ENCODE measurements at places on chromosomes 2 and 18.

GRCh38 chr2:233112329-233112728 is 52.2 kb downstream of the INPP5D start:
- DNase-seq = no peak

- peak; percentile 74 for DNase-seq
Observed at GRCh38 chr2:200585730-200586643, at the start of gene AOX1. Gene AOX1, plus strand, starts transcription at chr2:200586014. Its CDS starts 95 bp downstream, at chr2:200586109.

DNA sequence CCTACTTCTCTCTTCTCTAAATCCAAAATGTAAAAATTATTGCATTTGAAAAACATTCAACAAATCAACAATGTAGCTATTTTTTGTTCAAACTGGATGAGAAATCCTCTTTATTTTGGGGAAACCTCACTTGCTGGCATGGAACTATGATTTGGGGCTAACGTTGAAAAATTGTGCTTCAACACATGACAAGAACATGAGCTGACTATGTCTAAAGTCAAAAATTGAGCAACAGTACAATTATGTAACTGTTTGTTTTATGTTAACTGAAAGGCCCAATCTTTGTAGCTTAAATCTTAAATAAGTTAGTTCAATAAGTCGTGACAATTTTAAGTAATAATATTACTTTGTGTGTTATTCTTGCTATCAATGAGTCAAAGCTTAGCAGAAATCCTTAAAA is 67.3 kb downstream of the TMEFF2 start:
- DNase-seq = no peak

- no peak for DNase-seq
Observed at GRCh38 chr2:196984903-196985302, 58.4 kb upstream of the PGAP1 start.

DNA sequence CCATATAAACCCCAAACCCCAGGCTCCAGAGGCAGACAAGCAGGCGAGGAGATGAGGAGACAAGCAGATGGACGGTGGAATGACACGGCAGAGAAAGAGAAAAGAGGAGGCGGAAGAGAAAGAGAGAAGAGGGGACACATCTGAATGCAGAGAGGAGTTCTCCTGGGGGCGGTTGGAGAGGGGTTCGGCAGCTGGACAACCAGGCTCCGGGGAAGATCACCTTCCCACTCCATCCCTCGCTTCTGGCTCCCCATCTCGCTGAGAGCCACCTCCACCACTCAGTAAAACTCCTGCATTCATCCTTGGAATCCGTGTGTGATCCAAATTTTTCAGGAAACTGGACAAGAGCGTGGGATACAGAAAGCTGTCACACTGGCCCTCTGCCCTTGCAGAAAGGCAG is 966.7 kb upstream of the NXPH2 start:
- DNase-seq = no peak

DNA sequence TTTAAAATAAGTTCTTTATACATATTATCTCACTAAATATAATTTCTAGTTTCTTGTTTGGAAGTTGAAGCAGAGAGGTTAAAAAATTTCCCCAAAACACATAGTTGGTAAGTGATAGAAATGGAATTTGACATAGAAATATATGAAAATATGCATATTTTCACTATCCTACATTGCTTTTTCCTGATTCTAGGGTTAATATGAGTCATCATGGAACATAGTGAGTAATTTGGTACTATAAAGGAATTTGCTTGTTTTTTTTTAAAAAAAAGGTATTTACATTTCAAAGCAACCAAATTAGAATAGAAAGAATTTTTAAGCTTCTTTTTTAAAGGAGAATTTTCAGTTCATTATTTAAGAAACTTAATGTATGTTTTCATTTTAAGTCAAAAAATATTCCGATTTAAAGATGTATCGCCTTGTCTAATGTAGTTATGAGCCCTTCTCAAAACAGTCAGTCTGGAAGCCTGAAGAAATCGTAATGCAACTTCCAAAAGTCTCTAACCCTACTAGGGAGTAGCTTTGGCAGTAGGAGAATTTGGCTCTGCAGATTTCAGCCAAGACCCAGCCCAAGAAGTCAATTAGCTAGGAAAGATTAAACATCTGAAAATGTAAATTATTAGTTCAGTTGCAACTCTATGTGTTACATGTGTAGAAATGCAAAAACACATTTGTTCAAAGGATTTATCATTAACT is 147.3 kb downstream of the RDH14 start:
- DNase-seq = no peak
